Amygdala (tissue), 56 donors: ENCODE measurements at places on chromosomes 2 and 18.

DNA sequence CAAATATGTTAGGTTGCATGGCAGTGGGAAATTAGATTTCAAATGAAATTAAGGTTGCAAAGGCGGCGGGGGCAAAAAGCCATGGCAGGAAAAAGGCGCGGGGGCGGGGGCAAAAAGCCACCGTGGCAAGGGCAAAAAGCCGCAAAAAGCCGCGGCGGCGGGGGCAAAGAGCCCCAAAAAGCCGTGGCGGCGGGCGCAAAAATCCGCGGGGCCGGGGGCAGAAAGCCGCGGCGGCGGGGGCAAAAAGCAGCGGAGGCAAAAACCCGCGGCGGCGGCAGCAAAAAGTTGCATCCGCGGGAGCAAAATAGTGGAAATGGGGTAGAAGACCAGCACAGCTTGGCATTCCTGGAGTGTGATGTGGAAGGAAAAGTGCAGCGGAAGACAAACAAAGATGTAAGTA lies 417.1 kb downstream of the ANKRD30B start:
- no peak for DNase-seq

DNA sequence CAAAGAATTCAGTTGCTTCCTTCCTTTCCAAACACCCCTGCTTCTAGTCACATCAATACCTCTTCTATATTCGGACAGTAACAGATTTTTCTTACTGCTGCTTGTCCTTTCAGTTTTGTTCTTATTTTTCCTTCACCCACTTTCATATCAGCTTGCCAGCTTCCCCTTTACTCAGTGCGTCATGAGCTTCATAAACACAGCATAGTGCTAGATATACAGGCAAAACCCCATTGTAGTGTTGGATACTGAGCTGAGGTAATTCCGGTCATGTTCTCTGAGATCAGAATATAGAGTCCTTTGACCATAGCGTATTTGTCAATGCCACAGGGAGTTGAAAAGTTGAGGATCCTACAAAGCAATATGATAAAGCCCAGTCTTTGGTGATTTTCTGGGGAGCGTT lies 2.4 kb downstream of the FARP2 start:
- no peak for DNase-seq

DNA sequence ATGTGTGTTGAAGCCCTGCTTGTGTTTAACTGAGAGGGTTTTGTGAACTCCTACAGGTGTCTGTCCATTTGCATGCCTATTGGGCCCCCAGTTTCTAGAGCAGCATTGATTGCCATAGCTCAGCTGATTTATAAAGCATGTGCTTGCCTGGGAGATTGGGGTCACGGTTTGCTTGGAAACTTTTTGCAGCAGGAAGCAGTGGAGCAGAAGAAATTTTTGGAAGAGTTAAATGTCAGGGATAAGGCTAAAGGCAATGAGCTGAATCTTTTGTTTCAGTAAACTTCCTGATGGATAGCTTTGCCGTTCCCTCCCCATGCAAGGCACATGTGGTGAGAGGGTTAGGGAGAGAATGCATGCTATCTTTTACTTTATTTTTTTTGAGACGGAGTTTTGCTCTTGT lies 102.2 kb downstream of the PTPRM start:
- no peak for DNase-seq

- DNase-seq, result no peak
These were observed 124.2 kb downstream of the CBLN2 start for GRCh38 chr18:72419914-72420313.

DNA sequence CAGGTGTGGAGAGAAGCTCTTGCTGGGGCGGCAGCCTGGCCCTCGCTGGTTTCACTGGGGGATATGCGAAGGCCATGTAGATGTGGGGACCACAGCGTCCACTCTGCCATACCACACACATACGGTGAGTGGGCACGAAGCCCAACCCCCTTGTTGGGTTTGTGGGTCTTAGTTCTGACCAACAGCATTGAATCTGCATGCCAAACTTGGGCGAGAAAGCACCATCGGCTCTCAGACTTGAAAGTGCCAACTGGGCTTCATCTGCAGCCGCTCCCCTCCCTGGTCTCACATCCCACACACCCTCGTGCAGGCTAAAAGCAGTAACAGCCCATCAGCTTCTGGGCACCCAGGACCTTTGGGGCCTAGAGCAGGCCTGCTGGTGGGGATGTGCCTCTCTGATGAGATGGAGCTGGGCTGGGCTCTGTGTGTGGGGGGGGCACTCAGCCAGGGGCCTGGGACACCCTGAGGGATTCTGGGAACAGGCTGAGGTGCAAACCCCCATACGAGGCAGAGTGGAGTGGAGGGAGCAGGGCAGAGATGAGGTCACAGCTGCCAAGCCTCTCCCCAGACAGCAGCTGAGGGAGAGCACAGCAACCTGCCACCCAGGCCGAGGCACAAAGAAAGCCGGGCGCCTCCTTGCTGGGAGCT lies 264.4 kb downstream of the TWIST2 start:
- DNase-seq, result no peak

DNA sequence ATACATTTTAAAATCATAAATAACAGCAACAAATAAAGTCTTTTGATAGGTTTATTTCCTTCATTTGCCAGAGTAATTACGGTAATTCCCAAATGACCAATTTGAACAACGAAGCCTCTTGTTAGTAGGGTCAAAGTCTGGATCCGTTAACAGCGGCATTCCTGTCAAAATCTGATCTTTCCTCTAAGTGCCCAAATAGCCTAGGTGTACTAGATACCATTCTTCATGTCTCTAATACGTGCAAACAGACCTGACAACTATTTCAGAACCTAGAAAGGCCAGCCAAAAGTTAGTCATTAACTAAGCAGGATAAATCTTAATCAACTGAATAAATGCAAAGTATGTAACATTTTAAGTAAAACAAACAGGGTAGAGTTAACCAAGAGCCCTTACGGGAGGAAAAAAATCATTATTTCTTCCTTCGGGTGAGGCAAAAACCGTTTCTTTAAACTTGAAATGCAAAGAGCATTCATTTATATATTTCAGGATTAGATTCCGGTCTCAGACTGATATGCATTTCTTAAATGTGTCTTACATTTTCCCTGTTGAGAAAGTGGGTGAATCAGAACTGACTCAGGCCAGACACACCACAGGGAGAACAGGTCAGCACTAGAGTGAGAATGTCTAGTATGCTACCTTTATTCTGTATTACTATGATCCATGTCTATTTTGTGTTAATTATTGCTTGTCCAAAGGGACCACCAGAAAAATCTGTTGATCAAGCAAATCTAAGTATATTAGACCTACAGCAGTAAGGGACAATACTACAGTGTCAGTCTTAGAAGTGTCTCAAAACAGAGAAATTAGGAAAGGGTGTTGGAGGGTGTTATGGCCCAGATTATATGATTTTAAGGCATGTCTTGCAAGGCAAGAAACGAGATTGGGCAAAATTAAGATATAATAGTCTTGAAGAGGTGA lies 141.5 kb upstream of the NDUFV2 start:
- no peak for DNase-seq

GRCh38 chr2:149422337-149422990 lies 92.1 kb downstream of the LYPD6 start:
- DNase-seq, result no peak

GRCh38 chr2:218788529-218789255 lies 6.7 kb downstream of the CYP27A1 start:
- no peak for DNase-seq

- DNase-seq, result no peak
These were observed 276.3 kb downstream of the TSN start for GRCh38 chr2:122031544-122032263.

DNA sequence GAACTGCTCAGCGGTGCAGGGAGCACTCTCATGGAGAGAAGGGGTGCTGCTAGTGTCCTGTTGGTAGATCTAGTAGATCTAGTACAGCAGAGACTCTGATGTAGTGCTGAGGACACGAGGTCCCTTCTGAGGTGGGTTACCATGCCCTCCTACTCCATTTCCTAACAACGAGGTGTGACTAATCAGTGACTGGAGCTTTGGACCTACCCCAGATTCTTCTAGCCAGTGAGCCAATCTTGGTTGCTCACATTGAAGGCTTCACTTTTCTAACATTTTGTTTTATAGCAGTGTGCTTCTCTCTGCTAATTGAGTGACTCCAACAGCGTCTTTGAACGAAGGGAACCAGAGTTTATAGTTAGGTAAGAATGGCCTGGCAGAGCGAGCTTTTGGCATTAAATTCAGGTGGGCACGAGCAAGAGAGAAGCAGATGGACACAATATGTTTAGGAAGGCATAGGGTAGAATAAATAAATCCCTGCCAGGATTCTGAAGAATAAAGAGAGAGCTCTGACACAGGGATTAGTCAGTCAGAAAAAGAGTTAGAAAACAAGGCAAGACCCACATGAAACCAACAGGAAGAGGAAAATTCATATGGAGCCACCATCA lies 306.0 kb upstream of the RAB12 start:
- no peak for DNase-seq

- no peak for DNase-seq
These were observed 9.7 kb downstream of the EFHD1 start for GRCh38 chr2:232643147-232643425.

DNA sequence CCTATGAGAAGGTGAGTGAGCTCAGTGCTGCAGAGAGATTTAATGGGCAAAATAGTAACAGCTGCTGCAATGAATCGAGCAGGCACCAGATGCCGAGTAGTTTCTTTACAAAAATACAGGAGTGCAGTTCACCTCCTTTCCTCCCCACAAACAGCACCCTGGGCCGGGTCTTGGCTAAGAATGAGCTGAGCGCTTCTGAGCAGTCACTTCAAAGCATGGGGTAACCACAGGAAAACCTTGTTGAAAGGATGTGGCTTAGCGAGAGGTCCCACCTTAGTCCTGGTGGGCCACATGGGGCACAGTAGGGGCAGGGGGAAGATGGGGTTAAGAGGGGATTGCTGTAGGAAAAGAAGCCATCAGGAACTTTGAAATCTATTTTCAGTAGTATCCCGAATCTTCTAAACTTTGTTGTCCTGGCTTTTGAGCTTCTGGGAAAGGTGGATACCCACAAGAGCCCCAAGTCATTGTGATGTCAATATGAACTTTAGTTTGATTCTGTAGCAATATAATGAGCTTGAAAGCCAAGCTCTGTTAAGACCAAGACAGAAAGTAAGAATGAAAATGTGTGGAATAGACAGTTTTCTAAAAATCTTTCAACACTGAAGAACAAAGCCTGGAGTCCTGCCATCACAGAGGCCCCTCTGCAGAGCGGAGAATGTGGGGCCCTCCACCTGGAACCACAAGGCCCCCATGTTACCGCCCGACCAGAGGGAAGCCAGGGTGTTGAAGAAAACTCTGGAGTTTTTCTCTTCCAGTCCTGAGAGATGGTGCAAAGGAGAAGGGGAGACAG lies 101.0 kb upstream of the ZNF236 start:
- no peak for DNase-seq

- no peak for DNase-seq
These were observed 18.1 kb downstream of the SULT1C3 start for GRCh38 chr2:108257757-108258331.

GRCh38 chr2:174844295-174844708 lies 80.0 kb upstream of the CHRNA1 start:
- no peak for DNase-seq

- no peak for DNase-seq
These were observed 122.5 kb upstream of the LTBP1 start for GRCh38 chr2:32824070-32824809.

DNA sequence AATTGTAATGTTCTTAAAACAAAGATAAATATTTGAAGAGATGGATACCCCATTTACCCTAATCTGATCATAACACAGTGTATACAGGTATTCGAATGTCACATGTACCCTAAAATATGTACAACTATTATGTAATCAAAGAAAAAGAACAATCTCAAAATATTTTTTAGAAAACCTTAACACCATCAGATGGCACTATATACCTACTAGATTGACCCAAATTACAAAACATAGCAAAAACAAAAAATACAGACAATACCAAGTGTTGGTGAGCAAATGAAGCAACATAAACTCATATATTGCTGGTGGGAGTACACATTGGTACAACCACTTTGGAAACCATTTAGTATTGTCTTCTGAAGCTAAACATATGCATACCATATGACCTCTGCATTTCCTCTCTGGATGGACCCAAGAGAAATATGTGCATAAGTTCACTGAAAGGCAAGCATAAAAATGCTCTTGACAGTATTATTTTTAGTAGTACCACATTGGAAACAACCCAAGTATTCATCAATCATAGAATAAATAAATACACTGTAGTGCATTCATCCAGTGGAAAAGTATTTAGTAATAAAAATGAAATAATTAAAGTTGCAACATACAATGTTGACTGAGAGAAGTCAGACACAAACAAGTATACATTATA lies 55.8 kb downstream of the GDF7 start:
- DNase-seq, result no peak

DNA sequence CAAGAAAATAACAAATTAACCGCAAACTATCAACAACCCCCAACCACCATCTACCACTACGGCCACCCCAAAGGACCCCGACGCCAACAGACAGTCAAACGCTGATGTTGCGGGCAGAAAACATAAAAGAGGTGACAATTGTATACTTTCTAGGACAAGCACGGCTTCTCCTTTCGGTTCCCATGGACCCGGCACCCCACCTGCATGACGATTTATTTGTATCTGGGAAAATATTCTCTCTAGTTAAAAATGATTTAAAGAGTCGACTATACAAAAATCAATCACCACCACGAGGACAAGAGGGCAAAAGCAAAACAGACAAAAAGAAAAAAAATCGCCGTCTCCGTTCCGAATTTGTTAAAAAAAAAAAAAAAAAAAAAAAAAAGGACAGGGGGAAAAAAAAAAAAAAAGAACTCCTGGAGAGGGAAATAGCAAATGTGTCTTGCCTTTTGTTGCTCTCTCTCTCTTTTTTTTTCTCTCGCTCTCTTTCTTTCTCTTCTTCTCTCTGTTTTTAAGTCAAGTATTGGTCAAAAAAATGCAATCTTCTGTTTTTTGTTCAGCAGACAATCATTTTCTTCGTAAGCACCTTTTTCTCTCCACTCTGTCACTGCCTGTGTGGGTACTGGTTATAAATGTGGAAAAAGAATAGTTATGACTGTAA lies 3.6 kb downstream of the SIX3 start:
- no peak for DNase-seq

- DNase-seq, result no peak
These were observed 5.1 kb downstream of the ZNF236 start for GRCh38 chr18:76827205-76828200.

GRCh38 chr2:234992624-234993349 lies 41.0 kb downstream of the SH3BP4 start:
- DNase-seq, result no peak

GRCh38 chr18:76205906-76206305 lies 289.1 kb downstream of the ZNF516 start:
- DNase-seq, result no peak

GRCh38 chr2:158725441-158725891 lies 69.7 kb upstream of the DAPL1 start:
- DNase-seq, result no peak

DNA sequence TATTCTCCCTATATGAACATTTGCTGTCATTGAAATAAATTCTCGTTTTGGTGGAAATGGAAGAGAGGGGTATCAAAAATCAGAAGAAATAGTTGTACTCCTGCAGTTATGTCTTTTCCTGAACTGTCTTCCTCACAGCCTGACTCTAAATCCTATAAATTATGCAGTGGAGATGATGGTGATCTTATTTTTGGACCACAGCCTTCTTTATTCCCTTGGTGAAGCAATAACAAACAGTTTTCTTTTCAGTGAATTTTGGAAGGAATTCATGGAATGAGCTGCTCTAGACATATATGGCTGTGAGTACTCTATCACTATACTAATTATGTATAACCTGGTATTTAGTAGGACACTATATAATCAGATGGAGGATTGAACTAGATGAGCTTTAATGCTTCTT lies 1.7 kb upstream of the SLC25A12 start:
- no peak for DNase-seq
